ENCODE measurements at places on chromosomes 7 and 10. TPM values are rescaled to one million over a fixed set of nuclear protein-coding genes. Genes with fewer than 3 reads are reported as not detected.

GRCh38 chr10:5282137-5282536 lies 82.6 kb upstream of the UCN3 start:
- no peak for DNase-seq

DNA sequence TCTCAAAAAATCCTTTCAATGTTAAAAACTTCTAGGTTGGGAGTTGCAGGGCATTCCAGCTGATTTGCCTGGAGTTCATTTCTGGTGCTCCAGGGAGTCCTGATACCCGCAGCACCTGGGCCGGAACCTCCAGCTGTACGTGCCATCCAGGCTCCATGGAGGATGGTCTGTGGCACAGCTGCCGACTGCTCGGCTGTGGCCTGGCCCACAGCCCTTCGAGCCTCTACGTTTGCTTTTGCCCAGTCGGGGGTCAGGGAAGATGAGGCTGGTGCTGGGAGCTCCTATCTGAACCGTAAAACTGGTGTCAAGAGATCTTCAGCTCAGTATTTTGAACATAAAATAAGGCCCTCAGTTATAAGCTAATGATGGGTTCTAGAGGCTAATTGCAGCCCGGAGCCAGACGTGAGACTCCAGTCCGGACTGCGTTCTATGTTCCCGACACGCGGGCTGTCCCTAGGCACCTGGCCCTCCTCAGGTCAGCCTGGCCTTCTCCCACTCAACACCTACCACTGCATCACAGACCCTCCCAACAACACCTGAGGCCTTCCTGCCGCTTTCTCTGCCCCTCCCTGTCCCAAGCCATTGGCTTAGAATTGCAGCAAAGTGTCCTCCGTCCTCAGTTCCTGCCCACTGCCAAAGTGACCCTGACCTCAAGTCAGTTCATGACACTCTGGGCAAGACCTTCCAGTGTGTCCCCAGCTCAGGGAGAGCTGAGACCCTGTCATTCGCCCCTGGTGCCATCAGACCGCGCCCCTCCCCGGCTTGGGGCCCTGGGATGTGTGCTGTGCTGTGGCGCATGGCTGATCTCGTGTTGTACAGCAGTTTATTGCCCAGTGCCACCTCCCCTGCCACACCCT lies 64.2 kb upstream of the DNAJB6 start:
- DNase-seq = no peak

GRCh38 chr10:32234471-32234870 lies 112.5 kb downstream of the EPC1 start:
- no peak for DNase-seq

DNA sequence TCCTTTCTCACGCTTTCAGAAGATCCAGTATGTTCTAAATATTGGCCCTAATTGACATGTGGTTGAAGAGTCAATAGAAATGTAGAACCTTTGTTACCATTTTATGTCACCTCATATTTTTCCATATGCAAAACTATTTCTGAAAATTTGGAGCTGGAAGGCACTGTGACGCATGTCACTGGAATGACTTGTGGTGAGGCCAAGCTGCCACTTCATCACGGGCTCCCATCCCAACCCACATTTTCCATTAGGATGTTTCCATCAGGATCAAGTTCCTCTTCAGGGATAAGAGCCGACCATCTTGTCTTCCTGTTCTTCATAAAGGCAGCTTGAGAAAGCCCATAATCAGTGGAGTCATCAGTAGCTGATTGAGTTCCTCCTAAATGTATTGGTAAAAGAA lies 1241.7 kb downstream of the GATA3 start:
- DNase-seq = no peak

GRCh38 chr7:113321201-113321600 lies 202.8 kb upstream of the SMIM30 start:
- no peak for DNase-seq

DNA sequence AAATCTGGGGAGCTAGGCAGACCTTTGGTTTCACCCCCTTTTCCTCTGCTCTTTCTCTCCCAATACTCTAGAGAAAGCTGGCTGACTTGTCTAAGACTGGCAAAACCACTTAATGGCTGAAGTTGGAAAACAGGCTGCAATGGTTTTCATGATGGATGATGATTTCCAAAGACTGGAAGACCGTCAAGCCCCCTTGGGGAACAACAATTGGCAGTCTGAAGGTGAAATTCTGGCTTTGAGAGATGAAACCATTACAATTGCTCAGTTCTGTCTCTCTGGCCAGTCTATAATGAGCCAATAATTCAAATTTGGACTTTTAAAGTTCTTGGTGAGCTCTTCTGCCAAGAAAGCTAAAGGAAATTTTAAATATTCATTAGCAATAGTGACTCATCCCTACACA lies 680.5 kb downstream of the PARD3 start:
- DNase-seq = no peak

The ZNF117 gene
- 0.81 TPM for polyA plus RNA-seq

The PTER gene
- polyA plus RNA-seq = 16.0 TPM
